ENCODE measurements at places on chromosomes 6 and 20.

GRCh38 chr20:50837532-50838321, 42.9 kb downstream of the BCAS4 start:
- DNase-seq: no peak

DNA sequence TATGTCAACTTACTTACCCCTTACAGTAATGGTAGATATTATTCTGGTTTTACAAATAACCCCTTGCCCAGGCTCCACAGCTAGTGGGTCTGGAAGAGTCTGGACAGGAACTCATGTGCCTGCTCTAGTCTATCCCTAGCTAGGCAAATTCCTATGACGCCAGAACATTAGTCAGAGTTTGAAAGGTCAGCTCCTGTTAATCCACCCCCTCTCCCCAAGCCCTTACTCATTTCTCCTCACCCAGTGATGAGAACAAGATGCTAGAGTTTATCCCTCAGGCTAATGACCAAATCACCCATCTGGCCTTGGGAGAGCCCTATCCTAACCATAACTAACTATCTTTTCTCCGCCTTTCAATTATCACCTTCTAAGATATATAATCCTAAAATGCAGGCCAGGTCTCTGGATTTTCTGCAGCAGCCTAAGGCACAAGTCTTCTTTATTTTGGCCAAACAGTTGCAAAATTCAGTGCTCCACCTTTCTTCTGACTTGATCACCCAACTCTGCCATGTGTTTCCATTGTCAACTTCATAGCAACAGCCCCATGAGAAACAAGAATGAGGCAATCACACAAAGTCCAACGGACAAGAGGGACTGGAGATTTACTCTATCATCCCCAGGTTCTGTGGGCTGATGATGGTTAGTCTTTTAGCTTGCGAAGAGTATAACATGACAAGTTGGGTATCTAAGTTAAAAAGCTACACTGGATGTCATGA, 113.3 kb downstream of the TASP1 start:
- DNase-seq: no peak

DNA sequence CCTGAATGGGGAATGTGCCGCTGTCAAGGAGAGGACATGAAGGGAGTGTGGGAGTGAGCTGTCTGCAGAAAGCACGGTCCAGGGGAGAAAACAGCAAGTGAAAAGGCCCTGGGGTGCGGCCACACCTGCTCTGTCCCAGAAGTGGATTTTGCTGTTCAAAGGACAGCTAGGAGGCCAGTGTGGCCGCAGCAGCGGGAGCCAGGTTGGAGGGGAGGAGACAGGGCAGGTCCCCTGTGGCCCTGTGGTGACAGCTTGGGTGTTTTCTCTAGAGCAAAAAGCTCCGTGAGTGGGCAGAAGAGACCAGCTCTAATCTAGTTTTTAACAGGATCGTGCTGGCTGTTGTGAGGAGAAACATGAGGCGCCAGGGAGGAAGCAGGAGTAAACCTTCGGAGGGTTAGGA, 4.5 kb upstream of the SLC52A3 start:
- no peak for DNase-seq

GRCh38 chr20:41395667-41396664, 29.3 kb upstream of the EMILIN3 start:
- no peak for DNase-seq

DNA sequence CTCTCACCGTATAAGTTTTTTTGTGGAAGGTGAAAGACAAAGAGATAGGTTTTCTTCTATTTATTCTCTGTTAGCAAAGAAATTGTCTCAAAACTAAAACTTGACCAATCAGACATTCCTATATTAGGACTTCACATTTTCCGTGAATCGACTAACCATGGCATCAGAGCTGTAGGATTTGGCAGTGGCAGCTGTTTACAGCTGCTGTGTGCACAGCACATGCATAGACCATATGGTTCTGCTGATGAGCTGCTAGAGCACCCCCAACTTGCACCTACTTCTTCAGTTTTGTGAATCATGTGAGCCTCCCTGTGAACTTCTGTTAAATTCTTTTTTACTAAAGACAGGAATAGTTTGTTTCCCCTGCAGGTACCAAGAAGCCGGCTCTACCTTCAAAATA, 157.9 kb downstream of the RFX6 start:
- no peak for DNase-seq

- no peak for DNase-seq
Observed at GRCh38 chr6:169395080-169395805, 141.6 kb upstream of the THBS2 start.

DNA sequence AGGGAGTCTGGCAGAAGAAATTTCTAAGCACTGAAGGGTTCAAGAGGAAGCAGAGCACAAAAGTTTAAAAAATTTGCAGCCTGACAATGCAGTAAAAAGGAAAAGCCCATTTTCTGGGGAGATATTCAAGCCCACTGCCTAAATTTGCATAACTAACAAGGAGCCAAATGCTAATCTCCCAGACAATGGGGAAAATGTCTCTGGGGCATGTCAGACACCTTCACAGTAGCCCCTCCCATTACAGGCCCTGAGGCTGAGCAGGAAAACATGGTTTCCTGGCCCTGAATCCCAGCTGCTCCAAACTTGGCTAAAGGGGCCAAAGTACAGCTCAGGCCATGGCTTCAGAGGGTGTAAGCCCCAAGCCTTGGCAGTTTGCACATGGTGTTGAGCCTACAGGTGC, 908.5 kb upstream of the MANEA start:
- no peak for DNase-seq

GRCh38 chr20:25576783-25577530, 8.4 kb downstream of the NINL start:
- DNase-seq: no peak

- no peak for DNase-seq
Observed at GRCh38 chr20:50029083-50029696, 46.4 kb downstream of the SNAI1 start.

DNA sequence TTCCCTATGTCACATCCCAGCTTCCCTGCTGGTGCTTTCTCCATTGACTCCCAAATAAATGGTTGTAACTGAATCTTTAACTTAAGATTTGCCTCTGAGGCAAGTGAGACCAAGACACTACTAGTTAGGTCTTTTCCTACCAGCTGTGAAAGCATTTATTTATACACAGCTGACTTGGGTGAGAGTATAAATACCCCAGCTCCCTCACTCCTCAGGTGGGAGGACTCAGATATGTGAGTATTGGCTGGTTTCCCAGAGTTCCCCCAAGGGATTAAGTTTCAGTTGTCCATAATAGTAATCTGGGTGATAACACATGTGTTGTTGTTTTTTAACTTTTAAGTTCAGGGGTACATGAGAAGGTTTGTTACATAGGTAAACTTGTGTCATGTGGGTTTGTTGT, 49.8 kb downstream of the CFAP61 start:
- DNase-seq: no peak

Measured in stimulated activated CD8-positive, alpha-beta memory T cell treated with anti-CD3 and anti-CD28 coated beads, Interleukin-4, amount 100 ng/mL, for 1 hour (primary cell).